ENCODE measurements at places on chromosomes 7 and 10. TPM values are rescaled to one million over a fixed set of nuclear protein-coding genes. Genes with fewer than 3 reads are reported as not detected.

The VWDE gene
- 0.98 TPM for total RNA-seq

The PCLO gene
- not detected for total RNA-seq

The EVX1 gene
- total RNA-seq = not detected

DNA sequence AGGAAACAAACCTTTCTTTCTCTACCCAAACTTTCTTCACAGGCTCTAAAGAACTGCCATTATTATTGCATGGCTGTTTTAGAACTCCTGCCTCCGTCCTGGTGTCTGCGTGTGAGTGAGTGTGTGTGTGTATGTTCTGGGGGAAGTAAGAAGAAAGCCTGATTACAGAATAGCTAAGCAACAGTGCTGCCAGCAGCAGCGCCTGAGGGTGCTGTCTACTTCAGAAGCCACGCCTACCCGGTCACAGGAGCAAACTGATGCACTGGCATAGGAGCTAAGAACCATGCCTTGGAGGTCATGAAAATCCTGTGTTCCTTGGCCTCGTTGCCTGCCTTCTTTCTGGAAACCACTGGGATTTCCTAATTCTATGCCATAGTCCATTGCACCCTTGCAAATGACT, 25.2 kb downstream of the LIPK start:
- H3K4me1 ChIP-seq = no peaks in the 10 kb centered on the region
- no peak overlapping the region for H3K4me3 ChIP-seq
- no peak for DNase-seq
- H3K27me3 ChIP-seq = peaks cover 5% of the 10 kb centered on the region
- no peaks in the 10 kb centered on the region for H3K36me3 ChIP-seq

GRCh38 chr7:112125250-112125649, 80.9 kb downstream of the DOCK4 start:
- no peak overlapping the region for H3K4me3 ChIP-seq
- H3K4me1 ChIP-seq = no peaks in the 10 kb centered on the region
- H3K36me3 ChIP-seq = no peaks in the 10 kb centered on the region
- DNase-seq = no peak
- H3K27ac ChIP-seq = no peak overlapping the region
- H3K27me3 ChIP-seq = no peaks in the 10 kb centered on the region
